ENCODE measurements at places on chromosomes 3 and 15. TPM values are rescaled to one million over a fixed set of nuclear protein-coding genes. Genes with fewer than 3 reads are reported as not detected.

DNA sequence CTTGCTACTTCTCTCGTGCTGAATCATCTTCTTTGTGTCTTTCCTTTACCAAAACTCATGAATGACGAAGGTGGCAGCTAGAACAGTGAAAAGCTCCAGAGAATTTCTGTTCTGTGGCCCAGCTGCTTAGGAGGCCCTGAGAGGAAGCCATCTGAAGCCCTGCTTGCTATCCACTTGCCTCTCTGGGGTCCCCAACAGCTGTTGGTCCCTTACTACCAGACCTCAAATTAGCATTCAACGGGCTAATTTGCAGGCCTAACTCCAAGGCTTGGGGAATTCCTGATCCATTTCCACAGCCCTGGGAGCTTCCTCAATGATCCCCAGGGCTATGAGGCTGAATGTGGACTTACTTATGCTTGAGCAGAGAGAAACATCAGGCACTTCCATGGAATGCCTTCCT is 37.5 kb upstream of the FSTL1 start:
- no peak for DNase-seq

DNA sequence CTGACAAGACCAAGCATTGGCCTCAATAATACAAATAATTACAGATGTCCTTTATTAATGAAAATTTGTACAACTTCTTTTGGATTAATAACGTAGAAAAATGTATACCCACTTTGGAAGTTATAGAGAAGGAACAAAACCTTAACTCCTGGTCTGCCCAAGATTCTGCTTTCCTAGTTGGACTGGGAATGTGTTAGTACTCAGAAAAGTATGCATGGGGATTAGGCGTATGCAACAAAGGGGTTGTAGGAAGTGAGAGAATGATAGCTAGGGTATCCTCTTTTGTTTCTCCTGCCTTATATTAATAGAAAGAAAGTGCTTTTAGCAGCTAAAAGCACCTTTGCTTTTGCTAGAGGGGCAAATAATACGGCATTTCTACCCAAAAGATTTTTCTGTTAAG is 116.2 kb upstream of the LRRFIP2 start:
- DNase-seq, result no peak

GRCh38 chr3:124429129-124429815 is 301.0 kb upstream of the UMPS start:
- peak; percentile 83 for DNase-seq

GRCh38 chr3:58835086-58835485 is 168.5 kb upstream of the FAM3D start:
- DNase-seq, result peak; percentile 5

- no peak for DNase-seq
Measured at GRCh38 chr3:197308591-197308990, 10.2 kb upstream of the DLG1 start.

GRCh38 chr3:70770650-70771049 is 458.2 kb upstream of the MDFIC2 start:
- no peak for DNase-seq

DNA sequence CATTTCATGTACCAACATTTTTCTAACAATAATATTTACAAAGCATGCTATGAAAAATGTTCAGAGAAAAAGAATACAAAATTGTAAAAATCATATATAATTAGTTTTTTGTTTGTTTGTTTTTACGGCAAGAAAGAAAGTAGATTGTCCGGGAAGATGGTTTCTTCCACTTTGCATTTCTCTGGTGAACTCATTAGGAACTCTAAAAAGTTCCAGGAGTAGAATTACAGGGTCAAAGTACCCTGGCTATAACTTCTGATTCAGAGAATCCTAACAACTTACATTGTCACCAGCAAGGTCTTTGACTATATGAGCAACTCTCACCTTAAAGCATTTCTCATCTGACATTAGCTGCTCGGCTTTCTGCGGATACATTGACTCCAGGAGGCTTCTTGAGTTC is 196.7 kb downstream of the PDE8A start:
- DNase-seq, result no peak

DNA sequence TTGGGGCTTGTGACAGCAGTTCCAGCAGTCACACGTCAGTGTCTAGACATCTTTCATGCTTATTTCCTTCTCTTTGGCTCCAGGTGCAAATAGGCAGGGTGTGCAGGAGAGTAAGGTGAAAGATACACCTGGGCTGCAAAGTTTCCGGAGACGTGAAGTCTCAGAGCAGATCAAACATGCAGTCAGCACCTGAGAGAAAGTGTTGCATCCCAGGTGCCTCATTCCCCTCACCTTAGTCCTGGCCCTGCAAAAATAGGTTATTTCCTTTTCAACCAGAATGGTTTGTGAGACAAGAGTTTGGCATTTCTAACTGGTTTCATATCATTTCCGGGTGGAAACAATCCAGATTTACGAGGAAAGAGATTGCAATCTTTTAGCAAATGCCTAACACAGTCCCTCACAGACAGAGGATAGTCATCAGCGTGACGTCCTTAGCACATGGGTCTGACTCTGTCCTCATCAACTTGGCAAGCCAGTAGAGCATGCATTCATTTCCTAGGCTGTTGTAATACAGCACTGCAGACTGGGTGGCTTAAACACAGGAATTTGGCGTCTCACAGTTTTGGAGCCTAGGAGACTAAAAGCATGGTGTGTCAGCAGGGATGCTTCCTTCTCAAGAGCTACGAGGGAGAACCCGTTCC is 58.2 kb upstream of the ARRDC4 start:
- DNase-seq, result no peak

- DNase-seq, result peak; percentile 45
Measured at GRCh38 chr3:131047582-131047981, 20.9 kb downstream of the NEK11 start.

- DNase-seq, result no peak
Measured at GRCh38 chr3:110576960-110577359, 494.7 kb upstream of the NECTIN3 start.

TRNT1 gene
- total RNA-seq, result 34.3 TPM

LTK gene
- total RNA-seq, result 4.7 TPM

ALPK3 gene
- 35.9 TPM for total RNA-seq

ROPN1 gene
- not detected for total RNA-seq

ASTE1 gene
- 10.4 TPM for total RNA-seq

CHST2 gene
- 2.3 TPM for total RNA-seq

UTS2B gene
- total RNA-seq, result not detected

THAP10 gene
- total RNA-seq, result 5.5 TPM

CEMIP gene
- 0.20 TPM for total RNA-seq

Measured in SJCRH30 (cell line).